ENCODE measurements at places on chromosomes 6 and 20. TPM values are rescaled to one million over a fixed set of nuclear protein-coding genes. Genes with fewer than 3 reads are reported as not detected.

SLC17A3 gene
- polyA plus RNA-seq = not detected

IP6K3 gene
- polyA plus RNA-seq = 2.3 TPM

EPPIN gene
- not detected for polyA plus RNA-seq

C6orf15 gene
- polyA plus RNA-seq = not detected

FAM83B gene
- polyA plus RNA-seq = 0.51 TPM

RAMACL gene
- polyA plus RNA-seq = 0.18 TPM

SLC12A5 gene
- polyA plus RNA-seq = 0.56 TPM

PRICKLE4 gene
- 1.4 TPM for polyA plus RNA-seq

TRIM31 gene
- polyA plus RNA-seq = 0.21 TPM

EGFL8 gene
- polyA plus RNA-seq = 5.3 TPM

PARD6B gene
- 1.0 TPM for polyA plus RNA-seq

PSMB9 gene
- 66.6 TPM for polyA plus RNA-seq

DPPA5 gene
- polyA plus RNA-seq = not detected

COL9A1 gene
- polyA plus RNA-seq = not detected

TAPBP gene
- 26.3 TPM for polyA plus RNA-seq

BMP7 gene
- polyA plus RNA-seq = 0.43 TPM

FITM2 gene
- 5.7 TPM for polyA plus RNA-seq

REM1 gene
- 3.8 TPM for polyA plus RNA-seq

RHAG gene
- 0.03 TPM for polyA plus RNA-seq

FAXC gene
- polyA plus RNA-seq = 0.09 TPM

HSPA12B gene
- polyA plus RNA-seq = 26.4 TPM

ENPP1 gene
- polyA plus RNA-seq = 4.7 TPM

ELOVL4 gene
- polyA plus RNA-seq = 0.25 TPM

PSMB8 gene
- 43.8 TPM for polyA plus RNA-seq

PTP4A1 gene
- 17.4 TPM for polyA plus RNA-seq

FHL5 gene
- 12.7 TPM for polyA plus RNA-seq

SLC24A3 gene
- polyA plus RNA-seq = 6.5 TPM

SPEF1 gene
- 0.09 TPM for polyA plus RNA-seq

Data from adipose tissue (tissue), 3 donors.